Activated CD4-positive, alpha-beta T cell treated with anti-CD3 and anti-CD28 coated beads, Interleukin-10, Interleukin-2, amounts not matched to agents 100 ng/mL and 50 ng/mL, durations not matched to agents 16 hours and 8 hours (primary cell): ENCODE measurements at places on chromosomes 12 and 14.

- no peak for DNase-seq
Observed at GRCh38 chr14:71619472-71619871, 312.8 kb upstream of the RGS6 start.

GRCh38 chr12:94198872-94199271 is 50.5 kb downstream of the PLXNC1 start:
- DNase-seq, result no peak

- DNase-seq, result peak; percentile 33
Observed at GRCh38 chr12:57726151-57726883, 12.2 kb downstream of the AGAP2 start.

DNA sequence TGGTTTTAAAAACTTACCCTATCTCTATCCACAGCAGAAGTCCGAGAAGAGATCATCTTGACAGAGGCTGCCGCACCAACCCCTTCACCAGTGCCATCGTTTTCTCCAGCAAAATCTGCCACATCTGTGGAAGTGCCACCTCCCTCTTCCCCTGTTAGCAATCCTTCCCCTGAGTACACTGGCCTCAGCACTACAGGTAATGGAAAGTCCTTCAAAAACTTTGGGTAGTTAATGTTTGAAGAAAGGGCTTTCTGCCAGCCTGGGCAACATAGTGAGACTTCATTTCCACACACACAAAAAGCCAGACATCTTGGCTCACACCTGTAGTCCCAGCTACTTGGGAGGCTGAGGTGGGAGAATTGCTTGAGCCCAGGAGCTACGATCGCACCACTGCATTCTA is 41.6 kb upstream of the RIC8B start:
- DNase-seq, result no peak

- peak; percentile 41 for DNase-seq
Observed at GRCh38 chr14:104870368-104871144, 5.5 kb downstream of the CEP170B start.

DNA sequence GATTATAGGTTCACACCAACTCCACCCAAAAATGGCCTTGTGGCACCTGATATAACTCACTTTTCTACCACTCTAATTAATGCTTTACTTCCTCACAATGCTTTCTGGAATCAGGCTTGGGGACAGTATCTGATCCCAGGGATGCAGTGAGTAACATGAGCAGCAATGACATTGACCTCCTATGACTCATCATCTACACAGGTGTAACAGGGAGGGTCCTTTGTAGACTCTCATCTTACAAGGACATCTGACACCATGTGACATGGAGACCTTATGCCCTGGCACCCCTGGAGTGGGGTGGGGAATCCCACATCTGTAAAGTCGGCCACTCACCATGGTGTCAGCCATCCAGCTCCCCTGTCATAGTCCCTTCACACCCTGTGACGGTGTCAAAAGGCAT is 586.4 kb downstream of the MED13L start:
- DNase-seq, result no peak

GRCh38 chr12:119938049-119938667 is 50.9 kb upstream of the BICDL1 start:
- peak; percentile 60 for DNase-seq

- no peak for DNase-seq
Observed at GRCh38 chr14:32756775-32757174, 181.9 kb upstream of the NPAS3 start.

DNA sequence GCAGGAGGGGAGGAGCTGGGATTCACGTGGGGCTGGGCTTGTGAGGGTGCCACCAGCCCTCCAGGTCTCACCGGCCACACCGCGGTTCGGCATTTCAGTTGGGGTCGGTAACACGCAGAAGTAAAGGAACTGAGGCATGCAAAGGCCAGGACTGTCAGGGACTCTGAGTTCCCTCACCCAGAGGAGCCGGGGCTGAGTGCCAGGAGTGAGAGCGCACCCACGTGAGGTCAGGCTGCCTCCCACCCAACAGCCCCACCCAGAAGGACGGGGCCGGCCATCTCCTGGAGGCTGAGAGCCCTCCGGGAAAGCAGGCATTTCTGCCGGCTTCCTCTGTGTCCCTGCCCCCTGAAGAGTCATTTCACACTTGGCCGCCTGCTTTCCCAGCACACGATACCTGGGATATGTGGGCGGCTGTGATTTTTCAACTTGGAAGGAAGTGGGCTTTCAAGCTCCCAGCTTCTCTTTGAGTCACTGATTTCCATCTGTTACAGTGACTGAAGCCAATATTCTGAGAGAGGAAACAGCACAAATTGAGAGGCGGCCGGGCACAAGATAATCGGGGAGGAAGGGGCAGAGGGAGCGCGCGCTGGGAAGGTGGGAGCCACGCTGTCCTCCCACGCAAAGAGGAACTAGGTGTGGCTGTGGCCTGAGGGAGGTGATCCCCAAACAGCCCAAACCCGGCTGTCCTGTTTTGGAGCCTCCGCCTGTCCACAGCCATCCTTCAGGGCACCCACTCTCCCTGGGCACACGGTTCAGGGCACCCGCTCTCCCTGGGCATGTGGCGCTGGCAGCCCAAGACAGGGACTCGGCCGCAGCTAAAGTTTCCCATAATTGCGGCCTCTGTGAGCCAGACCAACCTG is 19.0 kb downstream of the GALNT9 start:
- no peak for DNase-seq

- DNase-seq, result no peak
Observed at GRCh38 chr12:130628304-130628703, 87.8 kb downstream of the RIMBP2 start.

GRCh38 chr14:70032447-70032846 is 153.2 kb downstream of the SMOC1 start:
- no peak for DNase-seq

DNA sequence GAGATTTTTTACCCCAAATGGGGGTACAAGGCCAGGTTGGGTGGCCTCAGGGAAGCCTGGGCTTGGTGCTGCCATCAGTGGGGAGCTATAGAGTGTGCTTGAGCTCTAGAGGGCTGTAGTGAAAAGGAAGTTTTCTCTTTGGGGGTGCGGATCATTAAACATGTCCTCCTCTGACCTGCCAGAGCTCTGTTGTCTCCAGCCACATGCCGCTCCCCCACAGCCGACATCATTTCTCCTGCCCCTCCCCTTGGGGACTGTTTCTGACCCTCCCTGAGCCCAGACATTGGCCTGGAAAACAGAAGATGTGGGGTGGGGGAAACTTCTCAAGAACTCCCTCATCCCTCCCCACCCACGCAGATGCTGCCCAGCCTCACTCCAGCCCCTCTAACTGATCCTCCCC is 25.3 kb downstream of the DTX1 start:
- no peak for DNase-seq

DNA sequence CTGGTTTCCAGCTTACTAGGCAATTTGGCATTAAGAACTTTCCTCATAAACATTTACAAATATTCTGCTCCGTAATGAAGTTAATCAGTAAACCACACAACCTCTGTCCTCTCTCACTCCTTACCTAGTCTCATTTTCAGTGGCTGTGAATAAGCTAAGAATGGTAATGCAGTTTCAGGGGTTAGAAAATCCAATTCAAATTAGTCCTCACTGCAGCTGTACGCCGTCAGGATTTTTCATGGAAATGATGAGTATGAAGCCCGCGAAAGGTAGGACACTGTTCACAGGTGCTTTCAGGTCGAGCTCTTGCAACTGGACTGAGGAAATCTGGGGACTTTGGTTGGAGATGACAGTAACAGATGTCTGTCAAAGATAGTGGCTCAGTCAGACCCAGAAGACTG is 29.6 kb downstream of the NR1H4 start:
- DNase-seq, result no peak

GRCh38 chr12:14214495-14214894 is 151.0 kb upstream of the ATF7IP start:
- DNase-seq, result no peak

GRCh38 chr14:88870777-88871176 is 46.3 kb downstream of the TTC8 start:
- DNase-seq, result no peak

- DNase-seq, result no peak
Observed at GRCh38 chr12:87518481-87518880, 510.7 kb downstream of the C12orf50 start.

DNA sequence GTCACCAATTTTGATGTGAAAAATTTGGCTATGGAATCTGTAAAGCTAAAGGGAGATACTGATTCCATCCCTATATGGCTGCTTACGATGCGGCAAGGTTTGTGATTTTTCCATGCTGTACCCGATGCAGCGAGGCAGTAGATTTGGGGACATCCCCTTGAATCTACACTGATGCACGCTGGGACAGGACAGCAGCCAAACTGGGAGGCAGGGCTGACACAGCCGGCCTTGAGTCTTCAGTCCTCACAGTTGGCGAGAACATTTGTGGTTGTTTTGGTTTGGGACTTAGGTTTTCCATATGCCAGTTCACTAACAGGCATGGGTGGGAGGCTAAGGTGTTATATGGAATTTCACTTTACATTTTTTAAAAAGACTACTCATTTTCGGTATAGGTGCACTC is 3.8 kb downstream of the GALNT16 start:
- DNase-seq, result no peak

- DNase-seq, result peak; percentile 30
Observed at GRCh38 chr14:67411820-67412421, at the start of gene PLEK2. PLEK2 (minus strand) TSS chr14:67412165; CDS start chr14:67412059, 106 bp downstream.

DNA sequence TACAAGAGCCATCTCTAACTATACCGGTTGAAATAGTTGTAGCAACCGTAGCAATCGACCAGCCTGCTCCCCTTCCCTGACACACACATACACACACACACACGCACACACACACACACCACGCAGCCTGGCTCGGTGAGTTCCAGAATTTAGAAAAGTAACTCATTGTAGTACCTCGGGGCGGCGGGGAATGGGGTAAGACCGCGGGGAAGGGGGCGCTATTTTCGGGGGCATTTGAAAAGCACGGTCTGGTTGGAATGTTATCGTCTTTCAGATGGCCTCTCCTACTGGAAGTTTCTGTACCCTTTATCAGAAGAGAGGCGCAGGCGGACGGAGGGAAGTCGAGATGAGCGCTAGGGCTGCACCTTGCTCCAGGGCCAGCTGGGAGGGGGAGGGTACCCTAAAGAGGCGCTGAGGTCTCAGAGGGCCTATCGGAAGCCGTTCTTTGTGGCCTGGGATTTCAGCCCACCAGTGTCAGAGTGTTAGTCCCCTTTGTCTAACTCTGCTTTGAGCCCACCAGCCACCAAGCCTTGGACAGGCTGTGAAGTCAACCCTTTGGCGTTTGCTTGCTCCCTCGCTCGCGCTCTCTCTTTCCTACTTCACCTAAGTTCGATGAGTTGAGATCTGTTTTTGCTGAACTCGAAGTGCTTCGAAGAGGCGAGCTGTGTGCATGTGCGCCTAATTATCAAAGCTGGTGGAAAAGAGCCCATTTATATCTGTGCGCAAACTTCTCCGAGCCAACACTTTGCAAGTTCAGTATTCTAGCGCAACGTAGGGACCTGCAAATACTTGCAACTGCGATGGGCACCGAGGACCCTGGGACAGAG is 837 bp downstream of the COL2A1 start:
- DNase-seq, result no peak

GRCh38 chr12:9649532-9649940 is 20.0 kb upstream of the CLEC2D start:
- peak; percentile 64 for DNase-seq

DNA sequence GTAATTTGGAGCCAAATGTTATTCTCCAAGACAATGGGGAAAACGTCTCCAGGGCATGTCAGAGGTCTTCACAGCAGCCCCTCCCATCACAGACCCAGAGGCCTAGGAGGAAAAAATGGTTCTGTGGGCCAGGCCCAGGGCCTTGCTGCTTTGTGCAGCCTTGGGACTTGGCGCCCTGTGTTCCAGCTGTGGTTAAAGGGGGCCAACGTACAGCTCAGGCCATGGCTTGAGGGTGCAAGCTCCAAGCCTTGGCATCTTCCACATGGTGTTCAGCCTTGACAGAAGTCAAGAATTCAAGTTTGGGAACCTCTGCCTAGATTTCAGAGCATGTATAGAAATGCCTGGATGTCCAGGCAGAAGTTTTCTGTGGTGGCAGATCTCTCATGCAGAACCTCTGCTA is 3.2 kb upstream of the CRY1 start:
- no peak for DNase-seq

GRCh38 chr12:127233016-127233415 is 1034.0 kb upstream of the TMEM132C start:
- no peak for DNase-seq

- no peak for DNase-seq
Observed at GRCh38 chr14:24054646-24055045, 2.8 kb downstream of the CARMIL3 start.

GRCh38 chr12:82609234-82609914 is 77.3 kb upstream of the TMTC2 start:
- no peak for DNase-seq

- DNase-seq, result no peak
Observed at GRCh38 chr12:74031045-74031444, 506.6 kb upstream of the ATXN7L3B start.

GRCh38 chr14:52950898-52951680 is at the start of gene FERMT2:
FERMT2 (minus strand) TSS chr14:52951050; CDS start chr14:52950568, 482 bp downstream.
- DNase-seq, result no peak

GRCh38 chr12:71556875-71557274 is 106.8 kb downstream of the ZFC3H1 start:
- no peak for DNase-seq

GRCh38 chr12:41511247-41511646 is 323.1 kb downstream of the PDZRN4 start:
- no peak for DNase-seq

DNA sequence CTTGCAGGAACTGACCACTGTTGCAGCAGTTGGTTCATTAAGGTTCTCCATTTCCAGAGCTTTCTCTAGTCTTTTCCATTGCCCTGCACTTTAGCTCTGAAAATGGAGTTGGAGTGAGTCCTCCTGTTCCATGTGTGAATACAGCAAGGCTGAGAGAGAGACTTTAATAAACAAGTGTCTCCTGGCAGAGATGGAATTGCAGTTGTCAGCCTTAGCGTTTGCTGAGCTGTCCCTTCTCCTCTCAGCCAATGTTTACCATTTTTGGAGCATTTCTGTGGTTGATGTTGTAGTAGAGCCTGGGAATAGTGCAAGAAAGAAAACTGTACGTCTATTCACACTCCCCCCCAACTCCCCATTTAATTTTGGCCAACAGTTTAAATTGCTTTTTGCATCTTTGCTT is 7.5 kb upstream of the MANSC4 start:
- DNase-seq, result no peak

- DNase-seq, result no peak
Observed at GRCh38 chr14:79580906-79581305, 630.4 kb downstream of the DIO2 start.

DNA sequence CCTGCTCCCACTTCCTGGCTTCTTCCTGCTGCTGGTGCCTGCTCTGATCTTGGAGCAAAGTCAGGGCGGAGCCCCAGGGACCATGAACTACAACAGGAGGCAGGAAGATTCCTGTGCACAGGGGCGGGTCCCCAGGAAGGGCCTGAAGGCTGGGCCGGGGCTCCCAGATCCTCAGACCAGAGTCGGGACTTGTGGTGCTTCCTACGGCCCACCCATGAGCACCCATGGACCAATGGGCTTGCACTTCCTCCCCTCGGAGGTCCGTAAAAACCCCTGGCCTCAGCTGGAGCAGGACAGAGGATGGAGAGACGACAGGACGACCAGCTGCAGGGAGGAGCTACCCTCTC is 1287.1 kb downstream of the TMEM121 start:
- DNase-seq, result no peak

GRCh38 chr12:50934371-50934851 is 17.9 kb upstream of the HIGD1C start:
- no peak for DNase-seq
